ENCODE measurements at places on chromosomes 4 and X.
A peak's percentile ranks its signal among the peaks of the same experiment; 100 is the strongest.

DNA sequence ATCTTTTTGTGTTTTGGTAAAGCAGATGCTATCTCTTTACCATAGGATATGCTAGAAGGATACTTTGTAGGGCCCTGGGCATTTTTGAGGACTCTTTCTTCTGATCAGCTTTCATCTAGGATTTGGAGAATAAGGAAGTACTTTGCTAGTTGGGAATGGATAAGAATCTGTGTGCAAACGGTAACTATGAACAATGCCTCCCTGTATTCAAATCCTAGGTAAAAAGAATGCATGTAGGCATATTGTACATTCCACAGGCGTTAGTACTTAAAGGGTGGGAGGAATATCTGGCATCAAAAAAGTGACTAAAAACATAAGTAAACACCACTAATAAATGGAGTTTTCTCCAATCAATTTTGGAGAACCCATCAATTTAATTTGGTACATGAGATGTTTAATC lies 59.7 kb downstream of the SH3BGRL start:
- DNase-seq: no peak

DNA sequence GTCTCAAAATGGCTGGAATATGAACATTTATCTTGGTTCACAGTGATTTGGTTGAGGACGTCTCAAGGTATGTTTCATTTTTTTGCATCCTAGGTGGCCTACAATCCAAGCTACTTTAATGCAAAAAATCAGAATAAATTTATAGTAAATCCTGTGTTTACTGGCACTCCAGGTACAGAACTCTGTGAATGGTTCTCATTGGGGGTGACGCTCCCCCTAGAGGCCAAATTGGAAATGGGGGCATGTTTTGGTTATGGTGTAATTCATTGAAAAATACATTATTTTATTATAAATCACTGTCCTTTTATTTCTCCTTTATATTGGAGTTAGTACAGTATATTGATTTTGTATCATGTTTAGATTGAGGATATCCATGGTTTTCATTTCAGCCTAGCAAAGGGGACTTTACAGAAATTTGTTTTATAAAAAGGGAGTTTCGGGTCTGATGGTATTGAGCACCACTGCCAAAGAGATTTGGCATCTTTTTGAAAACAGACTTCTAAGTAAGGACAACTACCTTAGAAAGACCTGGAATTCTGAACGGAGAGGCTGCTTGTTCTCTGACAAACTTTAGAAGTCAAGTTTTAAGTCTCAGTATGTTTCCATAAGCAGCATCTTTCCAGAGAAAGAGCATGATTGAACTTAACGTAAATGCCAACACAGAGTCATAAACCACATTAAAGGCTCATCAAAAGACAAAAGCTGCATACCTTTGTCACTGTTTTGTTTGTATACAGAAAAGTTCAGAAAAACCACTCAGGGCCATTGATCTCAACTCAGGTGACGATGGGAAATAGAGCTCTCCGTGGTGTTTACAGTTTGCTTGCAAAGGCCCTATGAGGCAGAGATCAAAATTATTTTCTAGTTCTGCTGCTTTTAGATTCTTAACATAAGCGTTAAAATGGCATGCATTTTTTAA lies 19.4 kb downstream of the MTM1 start:
- DNase-seq: peak; percentile 33

- DNase-seq: no peak
These were observed 78.5 kb upstream of the BLTP1 start for GRCh38 chr4:122073615-122074014.

DNA sequence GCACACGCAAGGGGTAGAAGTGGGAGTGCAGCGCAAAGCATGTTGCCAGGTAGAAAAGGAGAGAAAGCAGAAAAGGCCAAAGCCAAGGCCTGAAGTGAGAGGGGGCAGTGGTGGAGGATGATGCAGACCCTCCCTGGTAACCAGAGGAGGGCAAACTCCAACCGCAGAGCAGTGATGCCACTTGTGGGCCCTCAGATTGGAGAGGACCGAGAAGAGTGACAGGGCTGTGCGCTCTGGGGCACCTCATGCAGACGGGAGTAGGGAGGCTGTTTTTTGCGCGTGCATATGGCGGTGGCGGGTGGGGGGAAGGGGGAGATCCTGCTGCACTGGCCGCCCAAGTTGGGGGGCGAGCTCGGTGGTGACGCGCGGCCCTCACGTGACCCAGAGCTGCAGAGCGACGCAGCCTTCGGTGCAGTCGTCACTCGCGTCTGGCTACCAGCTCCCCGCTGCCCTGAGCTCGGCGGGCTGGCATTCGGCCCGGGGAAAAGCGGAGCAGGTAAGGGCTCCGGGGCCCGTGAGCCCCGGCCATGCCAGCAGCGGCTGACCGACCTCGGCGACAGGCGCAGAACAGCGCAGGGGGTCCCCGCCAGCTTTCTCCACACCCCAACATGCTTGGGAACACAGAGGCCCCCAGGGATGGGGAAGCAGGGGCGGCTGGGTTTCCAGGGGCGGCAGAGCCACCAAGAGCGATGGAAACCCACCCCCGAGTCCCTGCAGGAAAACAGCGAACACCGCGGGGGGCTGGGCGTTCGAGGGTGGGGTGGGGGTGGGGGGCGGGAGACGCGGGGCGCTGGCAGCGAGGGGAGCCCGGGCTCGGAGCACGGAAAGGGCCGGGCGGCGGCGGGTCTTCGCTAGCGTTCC lies at the start of gene BEX3:
BEX3 (plus strand) TSS at position 421 of the 861 bp plus-strand sequence. CDS start 984 bp downstream, outside the sequence.
- DNase-seq: peak; percentile 58

DNA sequence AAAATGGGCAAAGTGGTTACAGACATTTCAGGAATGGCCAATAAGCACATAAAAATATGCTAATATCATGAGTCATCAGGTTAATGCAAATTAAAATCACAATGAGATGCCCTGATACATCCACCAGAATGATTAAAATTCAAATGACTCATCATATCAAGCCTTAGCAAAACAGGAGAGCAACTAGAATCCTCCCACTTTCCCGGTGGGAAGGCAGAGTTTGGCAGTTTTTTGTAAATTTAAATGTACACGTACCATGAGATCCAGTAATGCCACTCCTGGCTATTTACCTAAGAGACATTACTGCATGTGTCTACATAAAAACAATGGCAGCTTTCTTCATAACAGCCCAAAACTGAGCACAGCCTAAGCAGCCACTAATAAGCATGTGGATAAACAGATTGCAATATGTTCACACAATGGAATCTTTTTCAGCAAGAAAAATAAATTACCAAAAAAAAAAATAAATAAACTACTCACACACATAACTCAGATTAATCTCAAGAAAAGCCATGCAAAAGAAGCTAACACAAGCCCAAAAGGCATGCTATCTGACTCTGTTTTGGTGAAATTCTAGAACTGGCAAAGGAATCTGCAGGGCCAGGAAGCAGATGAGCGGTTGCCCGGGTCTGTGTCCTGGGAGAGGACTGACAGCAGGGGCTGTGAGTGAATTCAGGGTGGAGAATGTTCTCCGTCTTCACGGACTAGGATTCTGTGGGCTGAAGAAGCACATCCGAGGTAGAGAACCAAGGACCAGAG lies 48.8 kb downstream of the AFAP1 start:
- DNase-seq: no peak

- peak; percentile 59 for DNase-seq
These were observed 29.0 kb downstream of the NOP14 start for GRCh38 chr4:2934077-2934812.

DNA sequence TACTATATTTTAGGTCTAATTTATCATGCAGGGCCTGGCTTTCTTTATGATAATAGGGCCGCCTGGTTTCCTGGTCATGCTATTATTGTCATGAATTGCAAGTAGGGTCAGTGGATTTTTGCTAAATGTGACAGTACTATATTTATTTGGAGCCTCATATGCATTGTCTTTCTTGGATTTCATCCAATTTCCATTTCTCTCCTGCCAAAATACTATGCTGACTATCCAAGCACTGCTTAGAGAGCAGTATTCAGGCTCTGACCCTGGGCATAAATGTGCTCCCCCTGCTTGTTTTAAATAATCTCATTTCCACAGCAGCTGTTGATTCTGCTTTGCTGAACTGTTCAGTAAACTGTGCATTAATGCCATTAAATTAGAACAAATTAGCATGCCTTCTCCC lies 269.3 kb downstream of the GPM6A start:
- no peak for DNase-seq

Data from nephron progenitor cell (in vitro differentiated cells).